Aorta (tissue), 5 donors: ENCODE measurements at places on chromosomes 12 and 14. TPM values are rescaled to one million over a fixed set of nuclear protein-coding genes. Genes with fewer than 3 reads are reported as not detected.

- H3K27me3 ChIP-seq: no peaks in the 10 kb centered on the region
- no peak for DNase-seq
- no peaks in the 10 kb centered on the region for H3K4me1 ChIP-seq
- no peak overlapping the region for H3K27ac ChIP-seq
- no peaks in the 10 kb centered on the region for H3K36me3 ChIP-seq
Measured at GRCh38 chr14:89221109-89221810, 195.8 kb downstream of the FOXN3 start.

GRCh38 chr14:44029933-44030332 lies 477.1 kb downstream of the FSCB start:
- H3K27ac ChIP-seq: no peak overlapping the region
- H3K27me3 ChIP-seq: no peaks in the 10 kb centered on the region
- no peak overlapping the region for H3K4me3 ChIP-seq
- H3K36me3 ChIP-seq: no peaks in the 10 kb centered on the region
- H3K4me1 ChIP-seq: no peaks in the 10 kb centered on the region

DNA sequence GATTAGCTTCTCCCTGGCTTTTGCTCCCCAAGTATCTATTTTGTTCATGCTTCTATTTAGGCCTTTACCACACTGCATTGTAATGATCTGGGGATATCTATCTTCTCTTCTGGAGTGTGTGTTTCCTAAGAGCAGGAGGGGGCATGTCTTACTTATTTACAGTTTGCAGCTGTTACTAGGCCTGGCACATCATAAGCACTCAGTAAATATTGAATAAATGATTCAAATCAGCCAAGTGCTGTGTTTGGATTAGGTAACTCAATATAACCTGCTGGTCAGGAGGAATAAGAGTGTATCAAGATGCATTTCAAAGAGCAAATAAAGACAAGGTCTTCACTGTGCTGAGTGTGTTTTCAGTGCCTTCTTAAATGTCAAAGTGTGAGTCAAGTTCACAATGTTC lies 186.1 kb downstream of the FOXG1 start:
- no peaks in the 10 kb centered on the region for H3K36me3 ChIP-seq
- no peaks in the 10 kb centered on the region for H3K4me1 ChIP-seq
- H3K4me3 ChIP-seq: no peak overlapping the region

- peaks cover 6% of the 10 kb centered on the region for H3K36me3 ChIP-seq
- DNase-seq: no peak
- H3K4me3 ChIP-seq: no peak overlapping the region
- H3K4me1 ChIP-seq: no peaks in the 10 kb centered on the region
Measured at GRCh38 chr14:81473456-81474147, 60.1 kb downstream of the SEL1L start.

The SYCP3 gene
- 0.03 TPM for polyA plus RNA-seq

DNA sequence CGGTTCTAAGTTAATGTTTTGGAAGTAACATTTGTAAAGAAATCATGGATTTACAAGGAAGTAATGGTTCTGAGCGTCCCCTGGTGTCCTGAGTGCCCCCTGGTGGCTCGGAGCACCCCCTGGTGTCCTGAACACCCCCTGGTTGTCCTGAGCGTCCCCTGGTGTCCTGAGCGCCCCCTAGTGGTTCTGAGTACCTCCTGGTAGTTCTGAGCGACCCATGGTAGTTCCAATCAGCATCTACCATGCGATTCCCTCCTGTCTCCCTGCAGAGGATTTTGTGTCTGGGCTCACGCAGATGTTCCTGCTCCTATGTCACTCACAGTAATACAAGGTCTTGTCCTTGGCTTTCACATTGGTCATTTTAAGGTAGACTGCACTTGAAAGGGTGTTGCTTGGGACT lies 1352.9 kb downstream of the TMEM121 start:
- no peaks in the 10 kb centered on the region for H3K36me3 ChIP-seq
- H3K27ac ChIP-seq: no peak overlapping the region
- H3K4me1 ChIP-seq: no peaks in the 10 kb centered on the region

DNA sequence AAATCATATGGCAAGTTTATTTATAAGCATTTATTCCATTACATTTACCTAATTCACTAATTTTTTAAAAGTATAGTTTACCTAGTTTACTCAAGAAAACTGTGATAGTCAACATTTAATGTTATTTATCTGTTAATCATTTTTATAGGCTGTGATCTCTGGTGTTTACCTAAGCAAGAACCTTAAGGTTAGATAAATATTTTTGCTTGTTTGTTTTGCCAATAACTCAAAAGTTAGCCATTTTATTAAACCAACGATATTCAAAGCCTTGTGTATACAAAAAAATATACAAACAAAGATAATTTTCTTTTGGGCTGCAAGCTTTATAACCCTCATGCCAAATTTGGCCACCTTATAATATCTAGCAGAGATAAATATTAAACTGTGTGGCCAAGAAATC lies 157.3 kb downstream of the SLCO1B3 start:
- no peak overlapping the region for H3K4me3 ChIP-seq
- H3K27me3 ChIP-seq: no peaks in the 10 kb centered on the region
- no peaks in the 10 kb centered on the region for H3K36me3 ChIP-seq
- no peak for DNase-seq

The SMIM41 gene
- not detected for polyA plus RNA-seq

DNA sequence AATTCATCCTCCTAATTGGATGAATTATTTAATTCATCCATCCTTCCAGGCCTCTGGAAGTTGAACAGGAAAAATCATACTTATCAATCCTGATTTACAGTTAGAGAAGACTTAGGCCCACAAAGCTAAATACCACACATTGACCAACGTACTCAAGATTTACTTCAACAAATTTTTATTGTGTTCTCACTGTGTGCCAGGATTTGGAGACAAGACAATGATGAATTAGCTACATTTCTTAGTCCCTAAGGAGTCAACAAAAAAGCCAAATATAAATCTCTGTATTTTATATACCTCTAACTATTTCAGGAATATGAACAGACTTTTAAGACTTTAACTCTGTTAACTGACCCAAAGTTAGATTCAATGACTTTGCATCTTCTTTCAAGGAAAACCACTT lies 63.9 kb downstream of the DCAF5 start:
- H3K27me3 ChIP-seq: no peaks in the 10 kb centered on the region
- H3K27ac ChIP-seq: no peak overlapping the region
- H3K36me3 ChIP-seq: no peaks in the 10 kb centered on the region
- H3K4me3 ChIP-seq: no peak overlapping the region
- peaks cover 4% of the 10 kb centered on the region for H3K4me1 ChIP-seq

The OVCH1 gene
- polyA plus RNA-seq: 0.31 TPM

The VPS33A gene
- 9.0 TPM for polyA plus RNA-seq

- H3K27ac ChIP-seq: no peak overlapping the region
- H3K4me1 ChIP-seq: no peaks in the 10 kb centered on the region
- DNase-seq: no peak
- H3K4me3 ChIP-seq: no peak overlapping the region
Measured at GRCh38 chr14:90627478-90627877, 188.8 kb downstream of the TTC7B start.

GRCh38 chr12:54141431-54142113 lies 47.2 kb downstream of the SMUG1 start:
- peak overlapping the region; percentile 9 for H3K27ac ChIP-seq
- H3K4me1 ChIP-seq: no peaks in the 10 kb centered on the region
- H3K4me3 ChIP-seq: no peak overlapping the region
- DNase-seq: no peak

DNA sequence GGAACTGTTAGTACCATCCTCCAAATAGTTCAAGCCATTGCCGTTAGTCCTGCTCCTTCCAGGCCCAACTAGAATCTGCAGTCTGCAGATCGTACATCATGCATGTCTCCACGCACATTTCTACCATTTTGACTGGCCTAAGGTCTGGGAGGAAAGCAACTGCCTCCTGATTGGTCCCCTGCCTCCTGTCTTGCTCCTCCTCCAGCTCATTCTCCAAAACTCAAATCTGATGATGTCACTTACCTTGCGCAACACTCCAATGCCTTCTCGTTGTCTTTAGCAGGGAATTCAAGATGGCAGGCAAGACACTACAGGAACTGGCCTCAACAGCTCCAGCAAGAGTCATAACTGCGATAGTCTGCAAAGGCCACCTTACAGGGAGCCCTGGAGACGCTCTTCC lies 9.7 kb upstream of the HCAR1 start:
- no peak for DNase-seq
- H3K4me1 ChIP-seq: no peaks in the 10 kb centered on the region
- H3K4me3 ChIP-seq: no peak overlapping the region
- H3K36me3 ChIP-seq: no peaks in the 10 kb centered on the region

The SOAT2 gene
- 1.5 TPM for polyA plus RNA-seq

The MSI1 gene
- polyA plus RNA-seq: 0.75 TPM

GRCh38 chr14:94690896-94691659 lies 78.8 kb downstream of the GSC start:
- DNase-seq: peak; percentile 65
- no peak overlapping the region for H3K27ac ChIP-seq
- H3K27me3 ChIP-seq: no peaks in the 10 kb centered on the region
- no peaks in the 10 kb centered on the region for H3K4me1 ChIP-seq
- no peaks in the 10 kb centered on the region for H3K36me3 ChIP-seq
- no peak overlapping the region for H3K4me3 ChIP-seq

The PHC1 gene
- polyA plus RNA-seq: 10.5 TPM

DNA sequence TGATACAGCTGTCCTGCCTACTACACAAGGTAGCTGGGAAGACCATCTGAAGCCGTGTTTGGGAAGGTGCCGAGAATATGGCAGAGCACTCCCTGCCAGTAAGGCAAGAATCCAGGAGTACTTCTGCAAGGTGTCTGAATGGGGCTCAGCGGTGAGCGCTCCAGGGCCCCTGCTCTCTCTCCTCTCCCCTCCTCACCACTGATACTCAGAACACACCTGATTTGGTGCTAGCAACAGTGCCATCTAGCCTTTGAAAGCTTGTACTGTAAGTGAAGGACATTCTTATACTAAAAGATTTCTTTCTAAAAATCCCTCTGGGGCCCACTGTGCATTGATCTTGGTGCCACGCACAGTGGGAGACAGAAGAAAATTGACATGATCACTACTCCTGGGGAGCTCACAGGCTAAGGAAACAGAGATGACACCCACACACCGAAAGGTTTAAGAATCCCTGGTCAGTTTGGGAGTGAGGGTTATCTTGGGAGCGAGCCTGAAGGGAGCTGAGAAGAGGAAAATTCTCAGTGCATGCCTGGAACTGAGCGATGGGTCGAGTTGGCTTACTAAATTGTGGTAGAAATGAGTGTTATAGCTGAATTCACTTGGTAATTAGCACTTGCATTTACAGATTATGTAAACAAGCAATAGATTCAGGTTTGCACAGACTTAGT lies 216.9 kb downstream of the NTF3 start:
- no peaks in the 10 kb centered on the region for H3K27me3 ChIP-seq
- no peak overlapping the region for H3K4me3 ChIP-seq
- H3K27ac ChIP-seq: no peak overlapping the region
- no peak for DNase-seq
- no peaks in the 10 kb centered on the region for H3K4me1 ChIP-seq
- no peaks in the 10 kb centered on the region for H3K36me3 ChIP-seq

DNA sequence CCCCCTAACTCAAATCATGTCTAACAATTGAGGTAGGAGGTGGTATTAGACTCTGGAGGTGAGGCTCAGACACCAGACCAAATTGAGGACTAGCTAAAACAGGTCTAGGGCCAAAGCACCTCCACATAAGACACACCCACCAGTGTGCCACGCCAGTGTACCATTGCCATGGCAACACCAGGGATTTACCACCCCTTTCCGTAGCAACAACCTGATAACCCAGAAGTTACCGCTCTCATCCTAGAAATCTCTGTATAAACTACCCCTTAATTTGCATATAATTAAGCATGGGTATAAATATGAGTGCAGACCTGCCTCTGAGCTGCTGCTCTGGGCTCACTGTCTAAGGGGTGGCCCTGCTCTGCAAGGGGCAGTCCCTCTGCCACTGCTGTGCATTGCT lies 57.4 kb upstream of the PPP2R5C start:
- H3K4me1 ChIP-seq: no peaks in the 10 kb centered on the region
- H3K27ac ChIP-seq: no peak overlapping the region
- H3K36me3 ChIP-seq: no peaks in the 10 kb centered on the region
- no peak overlapping the region for H3K4me3 ChIP-seq
- DNase-seq: peak; percentile 19

The PZP gene
- not detected for polyA plus RNA-seq

DNA sequence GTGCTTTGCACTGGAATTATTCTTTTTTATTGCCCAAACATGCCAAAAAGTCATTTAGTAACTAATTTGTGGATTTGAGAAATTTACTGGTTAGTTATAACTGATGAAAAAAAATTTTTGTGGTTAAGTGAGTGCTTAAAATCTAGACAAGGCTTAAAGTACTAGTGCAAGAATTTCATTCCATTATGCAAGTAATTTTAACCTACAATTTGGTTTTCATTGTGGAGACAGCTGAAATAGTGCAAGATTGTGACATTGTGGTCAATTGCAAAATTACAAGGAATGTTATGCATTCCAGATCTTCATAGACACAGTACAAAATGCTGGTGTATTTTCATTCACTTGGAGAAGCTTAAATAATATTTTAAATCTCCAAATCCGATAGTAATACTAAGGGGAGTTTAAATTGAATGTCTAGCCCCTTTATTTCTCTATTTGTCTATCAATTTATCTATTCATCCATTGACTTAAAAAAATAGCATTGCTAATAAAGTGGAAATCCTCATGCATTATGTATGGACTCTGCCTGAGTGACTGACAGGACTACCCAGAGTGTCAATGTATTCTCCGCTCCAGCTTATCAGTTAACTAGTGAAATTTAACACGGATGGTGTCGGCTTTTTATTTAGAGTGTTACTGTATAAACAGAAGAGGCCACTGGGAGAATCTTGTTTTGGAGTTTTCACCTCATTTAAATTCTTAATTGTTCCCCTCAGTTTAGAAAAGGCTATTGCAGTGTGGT lies 125.9 kb downstream of the ALX1 start:
- H3K27me3 ChIP-seq: no peaks in the 10 kb centered on the region
- H3K4me3 ChIP-seq: no peak overlapping the region
- no peaks in the 10 kb centered on the region for H3K4me1 ChIP-seq
- no peak for DNase-seq

GRCh38 chr14:76675046-76675445 lies 86.2 kb upstream of the VASH1 start:
- H3K4me1 ChIP-seq: no peaks in the 10 kb centered on the region
- no peak overlapping the region for H3K27ac ChIP-seq
- no peak for DNase-seq
- no peaks in the 10 kb centered on the region for H3K27me3 ChIP-seq
- no peaks in the 10 kb centered on the region for H3K36me3 ChIP-seq

DNA sequence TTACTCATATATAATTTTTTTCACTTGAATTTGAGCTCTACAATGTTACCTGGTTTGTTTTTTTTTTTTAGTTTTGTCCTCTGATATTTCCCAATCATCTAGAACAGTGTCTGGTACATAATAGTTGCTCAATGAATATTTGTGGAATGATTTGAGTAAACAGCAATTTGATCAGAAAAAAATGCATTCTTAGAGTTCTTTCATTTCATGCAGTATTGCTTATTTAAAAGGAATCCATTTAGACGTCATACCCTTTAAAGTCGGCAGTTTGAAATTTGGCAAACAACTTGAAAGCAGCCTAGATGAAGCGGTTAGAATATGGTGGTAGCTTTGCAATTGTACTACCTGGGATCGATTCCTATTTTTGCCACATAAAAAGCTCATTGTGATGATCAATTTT lies 140.0 kb downstream of the PDE3A start:
- H3K27ac ChIP-seq: no peak overlapping the region
- no peaks in the 10 kb centered on the region for H3K36me3 ChIP-seq
- DNase-seq: no peak
- H3K4me1 ChIP-seq: peaks cover 3% of the 10 kb centered on the region

The DLGAP5 gene
- 1.1 TPM for polyA plus RNA-seq

The DHRS2 gene
- polyA plus RNA-seq: not detected

The INHBC gene
- polyA plus RNA-seq: not detected

- no peaks in the 10 kb centered on the region for H3K4me1 ChIP-seq
- H3K27me3 ChIP-seq: no peaks in the 10 kb centered on the region
- peak; percentile 76 for DNase-seq
Measured at GRCh38 chr14:103073367-103073875, 10.6 kb upstream of the LBHD2 start.

- no peak overlapping the region for H3K27ac ChIP-seq
- H3K36me3 ChIP-seq: no peaks in the 10 kb centered on the region
- DNase-seq: no peak
- no peaks in the 10 kb centered on the region for H3K27me3 ChIP-seq
- no peaks in the 10 kb centered on the region for H3K4me1 ChIP-seq
Measured at GRCh38 chr14:61530296-61530695, 165.0 kb upstream of the HIF1A start.
